ENCODE measurements at places on chromosomes 6 and 20.
A peak's percentile ranks its signal among the peaks of the same experiment; 100 is the strongest.

DNA sequence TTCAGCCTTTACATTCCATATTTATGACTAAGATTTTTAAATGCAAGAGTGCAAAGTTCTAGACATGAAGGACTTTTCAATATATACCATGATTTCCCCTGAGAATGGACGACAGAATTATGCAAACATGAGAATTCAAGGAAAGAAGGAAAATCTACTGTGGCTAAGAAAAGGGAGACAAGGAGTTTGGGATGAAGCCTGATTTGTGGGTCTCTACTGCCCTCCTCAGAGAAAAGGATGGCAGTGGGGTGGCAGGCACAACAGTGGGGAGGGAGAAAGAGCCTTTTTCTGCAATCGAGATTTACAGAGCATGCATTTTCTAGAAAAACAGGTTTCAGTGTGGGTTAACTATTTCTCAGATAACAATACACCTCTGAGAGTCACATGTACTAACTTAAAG is 466.9 kb upstream of the NRSN1 start:
- H3K27me3 ChIP-seq: no peaks in the 10 kb centered on the region
- peak overlapping the region; percentile 51 for H3K27ac ChIP-seq
- H3K4me1 ChIP-seq: peaks cover 66% of the 10 kb centered on the region
- no peak overlapping the region for H3K4me3 ChIP-seq

- peaks cover 6% of the 10 kb centered on the region for H3K4me1 ChIP-seq
- peaks cover 88% of the 10 kb centered on the region for H3K27me3 ChIP-seq
- no peak within 1 kb of the TSS for H3K27ac ChIP-seq
- DNase-seq: peak; percentile 73
- H3K4me3 ChIP-seq: peak within 1 kb of the TSS; percentile 41
- H3K36me3 ChIP-seq: no peaks in the 10 kb centered on the region
Measured at GRCh38 chr20:62219992-62220665, at the start of gene HRH3. Gene HRH3 (minus strand): TSS chr20:62220278. CDS start chr20:62219970, 308 bp downstream.

- H3K4me3 ChIP-seq: no peak overlapping the region
- peaks cover 15% of the 10 kb centered on the region for H3K27me3 ChIP-seq
- peaks cover 5% of the 10 kb centered on the region for H3K4me1 ChIP-seq
Measured at GRCh38 chr20:1822564-1823449, 72.4 kb upstream of the SIRPA start.

- H3K4me3 ChIP-seq: no peak overlapping the region
- no peaks in the 10 kb centered on the region for H3K27me3 ChIP-seq
- H3K36me3 ChIP-seq: no peaks in the 10 kb centered on the region
- no peak for DNase-seq
- H3K4me1 ChIP-seq: peaks cover 34% of the 10 kb centered on the region
Measured at GRCh38 chr6:162198076-162198475, 529.5 kb downstream of the PRKN start.

- H3K27ac ChIP-seq: no peak overlapping the region
- DNase-seq: no peak
- H3K4me1 ChIP-seq: no peaks in the 10 kb centered on the region
- no peaks in the 10 kb centered on the region for H3K36me3 ChIP-seq
Measured at GRCh38 chr20:2213401-2213800, 82.4 kb upstream of the TGM3 start.

- no peak overlapping the region for H3K4me3 ChIP-seq
- no peaks in the 10 kb centered on the region for H3K36me3 ChIP-seq
- H3K27ac ChIP-seq: no peak overlapping the region
- no peak for DNase-seq
- H3K4me1 ChIP-seq: no peaks in the 10 kb centered on the region
Measured at GRCh38 chr6:44179648-44180047, 21.0 kb downstream of the CAPN11 start.

GRCh38 chr6:24766680-24767462 is 7.9 kb upstream of the GMNN start:
- no peak overlapping the region for H3K4me3 ChIP-seq
- no peak overlapping the region for H3K27ac ChIP-seq
- peaks cover 4% of the 10 kb centered on the region for H3K4me1 ChIP-seq
- no peak for DNase-seq

DNA sequence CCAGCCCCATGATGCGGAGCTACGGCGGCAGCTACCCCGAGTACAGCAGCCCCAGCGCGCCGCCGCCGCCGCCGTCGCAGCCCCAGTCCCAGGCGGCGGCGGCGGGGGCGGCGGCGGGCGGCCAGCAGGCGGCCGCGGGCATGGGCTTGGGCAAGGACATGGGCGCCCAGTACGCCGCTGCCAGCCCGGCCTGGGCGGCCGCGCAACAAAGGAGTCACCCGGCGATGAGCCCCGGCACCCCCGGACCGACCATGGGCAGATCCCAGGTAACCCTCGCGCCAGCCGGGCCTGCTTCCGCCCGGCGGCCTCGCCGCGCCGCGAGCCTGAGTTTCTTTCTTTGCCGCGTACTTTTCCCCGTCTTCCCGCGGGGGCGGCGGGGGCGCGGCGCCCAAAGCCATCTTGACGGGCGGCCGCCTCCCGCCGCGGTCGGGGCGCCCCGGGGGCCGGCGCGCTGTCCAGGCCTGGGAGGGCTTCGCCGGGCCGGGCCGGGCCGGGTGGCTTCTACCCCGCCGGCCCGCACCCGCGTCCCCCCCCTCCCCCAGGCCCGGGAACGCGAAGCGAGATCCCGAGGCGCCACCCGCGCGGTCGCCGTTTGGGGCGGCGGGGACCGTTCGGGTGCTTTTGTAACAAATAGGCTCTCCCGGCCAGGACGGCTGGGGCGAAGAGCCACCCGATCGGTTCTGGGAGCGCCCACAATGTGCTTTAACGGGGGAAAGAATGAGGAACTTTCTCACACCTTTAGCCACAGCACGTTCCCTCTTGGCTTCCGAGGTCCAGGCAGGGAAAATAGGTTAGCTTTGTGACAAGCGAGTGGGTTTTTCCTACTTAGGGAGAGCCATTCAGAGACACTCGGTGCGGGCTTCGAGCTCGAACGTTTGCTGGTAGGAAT is 2.3 kb downstream of the ARID1B start:
- H3K27ac ChIP-seq: peak overlapping the region; percentile 86
- no peaks in the 10 kb centered on the region for H3K27me3 ChIP-seq
- no peak for DNase-seq
- H3K4me3 ChIP-seq: peak overlapping the region; percentile 87
- no peaks in the 10 kb centered on the region for H3K36me3 ChIP-seq

- no peak for DNase-seq
- H3K36me3 ChIP-seq: peaks cover 28% of the 10 kb centered on the region
- H3K27ac ChIP-seq: no peak overlapping the region
- no peak overlapping the region for H3K4me3 ChIP-seq
Measured at GRCh38 chr6:2403546-2403945, 158.1 kb upstream of the GMDS start.

- no peak for DNase-seq
- H3K4me1 ChIP-seq: peaks cover 24% of the 10 kb centered on the region
- H3K4me3 ChIP-seq: peak overlapping the region; percentile 99
Measured at GRCh38 chr20:49916146-49917002, 1.0 kb upstream of the SPATA2 start.

- no peak overlapping the region for H3K4me3 ChIP-seq
- no peak for DNase-seq
- H3K4me1 ChIP-seq: no peaks in the 10 kb centered on the region
- no peaks in the 10 kb centered on the region for H3K36me3 ChIP-seq
- H3K27ac ChIP-seq: no peak overlapping the region
Measured at GRCh38 chr20:8457978-8458377, 325.9 kb downstream of the PLCB1 start.

DNA sequence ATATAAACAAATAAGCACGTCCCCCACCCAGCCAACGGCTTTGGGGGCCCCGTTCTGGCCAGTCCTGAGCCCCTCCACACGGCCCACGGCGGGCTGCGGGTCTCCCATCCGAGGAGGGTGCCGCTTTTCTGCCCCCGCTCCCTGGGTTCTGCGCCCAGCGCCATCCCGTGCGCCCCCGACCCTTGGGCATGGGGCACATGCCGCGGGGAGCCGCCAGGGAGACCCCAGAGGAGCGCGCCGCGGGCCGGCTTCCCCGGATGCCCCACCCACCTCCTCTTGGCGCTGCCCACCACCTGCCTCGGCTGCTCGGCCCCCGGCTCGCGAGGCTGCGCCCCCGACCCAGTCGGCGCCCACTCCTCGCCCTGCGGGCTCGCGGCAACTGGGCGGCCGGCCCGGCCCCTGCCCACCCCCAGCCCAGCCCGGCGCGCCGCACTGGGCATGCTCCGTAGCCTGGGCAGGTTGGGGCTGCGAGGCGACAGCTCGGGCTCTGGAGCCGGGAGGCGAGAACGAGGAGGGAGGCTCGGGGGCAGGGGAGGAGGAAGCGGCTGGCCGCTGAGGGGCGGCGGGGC is 570 bp upstream of the PLCB4 start:
- peak overlapping the region; percentile 82 for H3K4me3 ChIP-seq
- no peaks in the 10 kb centered on the region for H3K36me3 ChIP-seq
- peaks cover 35% of the 10 kb centered on the region for H3K4me1 ChIP-seq
- peak; percentile 40 for DNase-seq
- H3K27me3 ChIP-seq: no peaks in the 10 kb centered on the region

- peaks cover 16% of the 10 kb centered on the region for H3K4me1 ChIP-seq
- no peak overlapping the region for H3K4me3 ChIP-seq
- H3K27ac ChIP-seq: no peak overlapping the region
- H3K36me3 ChIP-seq: no peaks in the 10 kb centered on the region
- H3K27me3 ChIP-seq: peaks cover 35% of the 10 kb centered on the region
Measured at GRCh38 chr20:37423545-37423944, 77.6 kb downstream of the SRC start.

- no peaks in the 10 kb centered on the region for H3K4me1 ChIP-seq
- no peak overlapping the region for H3K4me3 ChIP-seq
- peaks cover 11% of the 10 kb centered on the region for H3K27me3 ChIP-seq
- DNase-seq: no peak
Measured at GRCh38 chr6:105781915-105782314, 304.2 kb upstream of the PRDM1 start.

DNA sequence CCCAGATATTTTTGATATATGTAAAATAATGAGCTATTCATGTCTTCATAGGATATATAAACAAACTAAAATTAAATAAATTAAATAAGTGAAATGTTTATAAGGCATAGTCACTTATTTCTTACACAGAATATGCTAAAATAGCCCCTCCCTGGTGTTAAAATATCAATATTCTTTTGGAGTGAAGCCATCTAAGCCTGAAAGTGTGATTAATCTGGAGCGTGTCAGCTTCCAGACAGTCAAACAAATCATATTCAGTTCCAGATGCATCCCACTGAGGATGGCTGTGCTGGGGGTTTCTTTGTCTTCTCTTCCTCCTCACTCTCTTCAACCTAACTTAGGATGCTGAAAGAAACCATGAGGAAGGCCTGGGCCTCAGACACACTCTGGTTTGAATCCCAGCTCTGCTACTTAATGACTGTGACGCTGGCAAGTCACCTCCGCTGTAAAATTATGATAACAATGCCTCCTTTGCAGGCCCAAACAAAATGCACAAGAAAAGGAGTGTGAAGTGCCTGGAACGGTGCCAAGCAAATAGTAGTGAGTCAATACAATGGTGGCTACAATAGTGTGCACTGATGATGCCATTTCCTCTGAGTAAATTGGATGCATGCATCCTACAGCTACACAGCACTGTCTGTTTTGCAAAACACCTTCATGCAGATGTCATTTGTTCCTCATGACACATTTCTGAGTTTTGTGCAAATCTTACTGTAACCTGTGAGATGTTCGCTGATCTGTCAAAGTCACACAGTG is 161.4 kb downstream of the FOXC1 start:
- H3K27ac ChIP-seq: no peak overlapping the region
- peaks cover 84% of the 10 kb centered on the region for H3K4me1 ChIP-seq
- H3K4me3 ChIP-seq: no peak overlapping the region
- H3K27me3 ChIP-seq: no peaks in the 10 kb centered on the region

Measured in mesothelial cell of epicardium (in vitro differentiated cells).